Fibroblast of skin of back (primary cell): ENCODE measurements at places on chromosomes 13 and 19.

- no peak for DNase-seq
Observed at GRCh38 chr13:35765941-35766340, 289.5 kb upstream of the MAB21L1 start.

DNA sequence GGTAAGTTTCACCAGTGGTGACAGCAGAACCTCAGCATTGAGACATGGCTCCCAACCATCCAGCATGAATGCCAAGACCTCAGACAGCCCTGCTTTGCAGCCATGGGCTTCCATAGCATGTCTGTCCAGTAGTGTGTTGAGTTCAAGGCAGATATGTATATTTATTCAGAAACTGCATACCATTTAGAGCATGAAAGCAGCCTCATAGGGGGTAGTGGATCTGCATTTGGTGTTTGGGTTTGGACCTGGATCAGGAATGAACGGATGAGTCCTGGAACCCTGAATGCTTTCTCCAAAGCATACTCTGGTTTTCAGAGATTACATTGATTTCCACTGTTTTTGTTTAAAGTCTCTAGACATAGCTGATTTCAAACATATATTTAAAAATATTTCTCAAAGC lies 114.3 kb downstream of the ESD start:
- no peak for DNase-seq

GRCh38 chr19:6590827-6591319 lies at the start of gene CD70:
Gene CD70, minus strand, starts transcription at chr19:6591150. Its CDS starts 148 bp downstream, at chr19:6591002.
- DNase-seq, result no peak

- no peak for DNase-seq
Observed at GRCh38 chr19:47435883-47436417, 16.6 kb upstream of the MEIS3 start.

GRCh38 chr19:57708641-57709361 lies at the start of gene ZNF154:
Gene ZNF154, minus strand, starts transcription at chr19:57709204. Its CDS starts 233 bp downstream, at chr19:57708971.
- peak; percentile 82 for DNase-seq

- no peak for DNase-seq
Observed at GRCh38 chr19:15294561-15294990, 37.8 kb downstream of the BRD4 start.

DNA sequence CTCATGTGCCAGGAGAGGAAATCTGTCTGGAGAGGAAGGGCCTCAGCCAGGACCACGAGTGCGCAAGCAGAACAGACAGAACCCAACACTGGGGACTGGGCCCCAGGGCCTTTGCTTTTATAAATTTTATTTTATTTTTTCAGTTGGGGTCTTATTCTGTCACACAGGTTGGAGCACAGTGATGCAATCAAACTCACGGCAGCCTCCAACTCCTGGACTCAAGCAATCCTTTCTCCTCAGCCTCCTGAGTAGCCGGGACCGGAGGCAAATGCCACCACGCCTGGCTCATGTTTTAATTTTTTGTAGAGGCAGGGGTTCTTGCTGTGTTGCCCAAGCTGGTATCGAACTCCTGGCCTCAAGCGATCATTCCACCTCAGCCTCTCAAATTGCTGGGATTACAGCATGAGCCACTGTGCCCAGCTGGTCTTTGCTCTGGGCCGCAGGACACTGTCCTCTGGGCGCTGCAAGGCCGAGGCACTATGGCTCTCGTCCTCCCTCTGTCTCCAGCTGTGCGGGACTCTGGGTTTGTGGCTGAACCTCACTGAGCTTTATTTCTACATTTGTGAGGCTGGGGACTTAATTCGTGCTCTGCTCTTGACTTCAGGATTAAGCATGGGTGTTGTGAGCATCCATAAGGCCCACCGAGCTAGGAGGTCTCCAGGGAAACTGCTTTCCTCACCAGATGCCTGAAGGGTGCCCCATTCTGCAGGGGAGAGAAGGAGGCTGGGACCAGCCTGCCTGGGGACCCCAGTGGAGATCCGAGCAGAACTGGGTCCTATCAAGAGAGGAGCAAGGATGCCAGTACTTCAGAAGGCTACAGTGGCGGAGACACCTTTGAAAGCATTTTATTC lies 144.2 kb upstream of the VSTM2B start:
- no peak for DNase-seq

DNA sequence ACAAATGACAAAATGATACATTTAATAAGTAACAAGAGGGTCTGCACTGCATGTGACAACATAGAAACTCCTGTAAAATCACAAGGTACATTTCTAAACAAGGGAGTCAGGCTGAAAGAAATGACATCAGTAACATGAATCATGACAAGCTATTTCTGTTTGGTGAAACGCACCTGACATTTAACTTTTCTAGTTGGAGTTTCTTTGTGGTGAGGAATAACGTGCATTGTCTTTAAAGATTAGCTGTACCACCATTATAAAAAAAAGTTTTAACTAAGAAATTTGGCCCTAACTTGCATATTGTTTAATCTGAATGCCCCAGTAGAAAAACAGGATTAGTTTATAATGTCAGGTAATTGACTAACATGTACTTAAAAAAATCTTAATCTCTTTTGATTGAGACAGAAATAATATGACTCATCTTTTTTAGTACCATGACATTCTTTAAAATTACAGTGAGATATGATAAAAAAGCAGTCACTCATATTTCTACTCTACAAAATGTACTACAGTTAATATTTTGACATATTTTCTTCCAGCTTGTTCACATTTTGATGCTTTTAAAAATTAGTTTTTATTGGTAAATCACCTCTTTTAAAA lies 418.2 kb downstream of the KLF12 start:
- DNase-seq, result no peak

- no peak for DNase-seq
Observed at GRCh38 chr13:76038920-76039716, 403.0 kb downstream of the LMO7 start.

DNA sequence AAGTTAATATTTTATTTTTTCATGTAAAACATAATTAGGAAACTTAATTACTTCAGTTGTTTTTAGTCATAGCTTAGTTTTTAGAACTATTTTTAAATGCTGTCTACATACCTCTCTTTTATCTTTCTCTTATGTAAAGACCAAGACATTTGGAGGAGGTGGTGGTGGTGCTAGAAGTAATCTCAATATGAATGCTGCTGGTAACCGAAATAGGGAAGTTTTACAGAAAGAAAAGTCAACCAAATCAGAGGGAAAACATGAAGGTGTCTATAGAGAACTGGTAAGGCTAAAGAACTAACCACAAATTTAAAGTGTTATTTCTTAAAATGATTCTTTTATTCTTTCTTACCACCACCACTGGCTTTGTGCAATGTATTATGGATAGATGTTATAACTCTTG lies 97.3 kb downstream of the TDRD3 start:
- no peak for DNase-seq

GRCh38 chr19:19274146-19274545 lies 1.0 kb upstream of the TM6SF2 start:
- no peak for DNase-seq

- peak; percentile 65 for DNase-seq
Observed at GRCh38 chr13:32019612-32020233, 11.9 kb upstream of the FRY start.

GRCh38 chr19:18475004-18475453 lies 37.1 kb upstream of the ISYNA1 start:
- no peak for DNase-seq
